ENCODE measurements at places on chromosomes 6 and 20. TPM values are rescaled to one million over a fixed set of nuclear protein-coding genes. Genes with fewer than 3 reads are reported as not detected.

RNF39 gene
- total RNA-seq = 3.3 TPM

GPX5 gene
- total RNA-seq = not detected

- no peak for DNase-seq
- H3K4me3 ChIP-seq = no peak overlapping the region
Measured at GRCh38 chr20:50652702-50653294, 38.5 kb downstream of the RIPOR3 start.

DNA sequence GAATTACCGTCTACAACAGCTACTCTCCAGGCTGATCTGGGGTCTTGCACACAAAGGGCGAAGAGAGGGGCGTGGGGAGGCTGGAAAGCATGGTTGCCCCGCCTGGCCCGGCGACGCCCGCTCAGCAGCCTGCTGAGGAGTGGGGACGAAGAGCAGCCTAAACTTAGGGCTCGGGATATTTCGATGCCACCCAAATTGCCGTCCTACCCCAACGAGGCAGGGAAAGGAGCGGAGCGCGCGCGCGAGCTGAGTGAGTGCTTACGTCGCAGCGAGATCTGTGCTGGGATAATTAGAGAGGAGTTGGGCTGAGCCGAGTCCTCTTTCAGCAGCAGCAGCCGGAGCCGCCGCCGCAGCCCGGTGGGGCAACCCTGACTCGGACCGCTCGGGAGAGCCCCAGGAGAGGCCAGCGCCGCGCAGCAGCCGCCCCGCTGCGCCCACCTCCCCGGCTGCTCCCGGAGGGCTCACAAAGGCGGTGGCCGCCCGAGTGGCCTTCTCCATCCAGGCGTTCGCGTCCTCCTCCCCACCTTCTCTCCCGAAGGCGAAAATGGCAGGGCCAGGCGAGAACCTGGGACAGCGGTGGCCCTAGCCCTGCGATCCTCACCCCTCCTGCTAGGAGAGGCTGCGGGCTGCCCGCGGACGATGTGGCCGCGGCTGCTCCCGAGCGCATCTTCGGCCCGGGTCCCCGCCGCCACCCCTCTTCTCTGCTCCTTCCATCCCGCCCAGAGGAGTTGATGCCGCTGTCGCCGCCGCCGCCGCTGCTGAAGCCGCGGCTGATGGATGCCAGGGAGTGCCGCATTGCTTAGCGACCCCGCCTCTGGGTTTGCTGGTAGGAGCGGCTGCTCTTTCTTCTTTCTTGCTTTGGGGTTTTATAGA is at the start of gene CLVS2:
Gene CLVS2, plus strand, starts transcription at position 315 of the 873 bp plus-strand sequence. CDS start 1,543 bp downstream, outside the sequence.
- H3K27ac ChIP-seq = no peak within 1 kb of the TSS
- H3K4me1 ChIP-seq = peaks cover 7% of the 10 kb centered on the region
- no peaks in the 10 kb centered on the region for H3K27me3 ChIP-seq
- H3K4me3 ChIP-seq = peak within 1 kb of the TSS; percentile 26
